IMR-90 (cell line): ENCODE measurements at places on chromosomes 6 and 20. TPM values are rescaled to one million over a fixed set of nuclear protein-coding genes. Genes with fewer than 3 reads are reported as not detected.

Gene RBM39
- total RNA-seq = 166 and 280 TPM in 2 replicates

Gene AK9
- total RNA-seq = 1.8 and 2.2 TPM in 2 replicates

Gene VSTM2L
- under 0.01 and 0.18 TPM in 2 replicates for total RNA-seq

Gene SLC23A2
- 10.2 and 11.1 TPM in 2 replicates for total RNA-seq

Gene RSPO4
- not detected in 2 replicates for total RNA-seq

Gene DDX43
- total RNA-seq = under 0.01 TPM in 1 of 2 replicates, not detected in the other

Gene OR2H2
- total RNA-seq = not detected in 2 replicates

Gene PTCRA
- total RNA-seq = not detected in 2 replicates

Gene ROS1
- under 0.01 TPM in 2 replicates for total RNA-seq
